ENCODE measurements at places on chromosomes 1 and 21. TPM values are rescaled to one million over a fixed set of nuclear protein-coding genes. Genes with fewer than 3 reads are reported as not detected.

Gene FBXO28
- 26.6 TPM for polyA plus RNA-seq

Gene HPDL
- 0.14 TPM for polyA plus RNA-seq

Gene TNFSF18
- 0.69 TPM for polyA plus RNA-seq

Gene GJB3
- polyA plus RNA-seq = 163 TPM

Gene OR2L13
- not detected for polyA plus RNA-seq

DNA sequence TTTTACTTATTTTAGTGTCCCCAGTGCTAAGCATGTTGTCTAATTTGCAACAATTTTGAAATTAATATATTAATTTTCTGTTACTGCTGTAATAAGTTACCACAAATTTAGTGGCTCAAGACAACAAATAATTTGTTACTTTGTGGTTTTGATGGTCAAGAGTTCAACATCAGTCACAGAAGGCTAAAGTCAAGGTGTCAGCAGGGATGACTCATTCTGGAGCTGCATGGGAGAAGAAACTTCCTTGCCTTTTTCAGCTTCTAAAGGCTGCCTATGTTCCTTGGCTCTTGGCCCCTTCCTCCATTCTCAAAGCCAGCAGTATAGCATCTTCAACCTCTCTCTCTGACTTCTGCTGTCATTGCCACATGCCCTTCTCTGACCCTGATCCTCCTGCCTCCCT is 271.8 kb downstream of the HLX start:
- H3K36me3 ChIP-seq = no peaks in the 10 kb centered on the region
- H3K27ac ChIP-seq = no peak overlapping the region
- no peaks in the 10 kb centered on the region for H3K27me3 ChIP-seq
- H3K4me1 ChIP-seq = no peaks in the 10 kb centered on the region

DNA sequence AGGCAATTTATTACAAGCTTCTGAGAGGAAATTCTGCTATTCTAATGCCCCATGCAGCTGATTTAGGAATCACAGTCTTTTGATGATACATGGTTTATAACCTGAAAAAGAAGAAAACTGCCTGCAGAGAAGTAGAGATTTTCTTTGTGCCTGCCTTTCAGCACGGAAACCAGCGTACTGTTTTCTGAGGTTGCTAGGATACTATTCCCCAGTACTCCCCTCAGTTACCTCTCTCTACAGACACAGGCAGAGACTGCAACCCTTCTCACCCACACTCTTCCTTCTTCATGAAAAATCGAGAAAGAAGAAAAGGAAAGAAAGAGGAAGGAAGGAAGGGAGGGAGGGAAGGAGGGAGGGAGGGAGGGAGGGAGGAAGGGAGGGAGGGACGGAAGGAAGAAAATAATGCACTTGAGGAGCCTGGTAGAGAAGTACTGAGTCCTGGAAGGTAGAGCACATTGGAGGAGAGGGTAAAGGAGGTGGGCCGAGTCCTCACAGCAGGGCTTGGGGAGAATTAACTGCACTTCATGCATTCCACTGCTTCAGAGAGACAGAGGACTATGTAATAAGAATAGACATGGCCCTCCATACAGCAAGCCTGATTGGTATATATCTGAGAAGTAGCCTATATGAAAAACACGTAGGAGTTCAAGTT is 21.9 kb downstream of the RGS2 start:
- H3K27ac ChIP-seq = no peak overlapping the region
- H3K27me3 ChIP-seq = no peaks in the 10 kb centered on the region
- H3K4me1 ChIP-seq = peaks cover 39% of the 10 kb centered on the region
- H3K4me3 ChIP-seq = no peak overlapping the region
- DNase-seq = no peak
- no peaks in the 10 kb centered on the region for H3K36me3 ChIP-seq

GRCh38 chr1:17948594-17948993 is 159.0 kb upstream of the IGSF21 start:
- no peak overlapping the region for H3K27ac ChIP-seq
- no peak overlapping the region for H3K4me3 ChIP-seq
- no peaks in the 10 kb centered on the region for H3K4me1 ChIP-seq
- peaks cover 10% of the 10 kb centered on the region for H3K27me3 ChIP-seq
- H3K36me3 ChIP-seq = no peaks in the 10 kb centered on the region
- DNase-seq = no peak

- no peak overlapping the region for H3K4me3 ChIP-seq
- DNase-seq = no peak
- no peak overlapping the region for H3K27ac ChIP-seq
- H3K4me1 ChIP-seq = no peaks in the 10 kb centered on the region
- no peaks in the 10 kb centered on the region for H3K27me3 ChIP-seq
- no peaks in the 10 kb centered on the region for H3K36me3 ChIP-seq
Observed at GRCh38 chr1:97451944-97452343, 468.9 kb downstream of the DPYD start.

GRCh38 chr1:209672705-209673630 is 2.2 kb upstream of the G0S2 start:
- H3K27me3 ChIP-seq = peaks cover 5% of the 10 kb centered on the region
- H3K4me3 ChIP-seq = no peak overlapping the region
- DNase-seq = no peak
- peaks cover 38% of the 10 kb centered on the region for H3K4me1 ChIP-seq
- H3K36me3 ChIP-seq = no peaks in the 10 kb centered on the region
- peak overlapping the region; percentile 11 for H3K27ac ChIP-seq

DNA sequence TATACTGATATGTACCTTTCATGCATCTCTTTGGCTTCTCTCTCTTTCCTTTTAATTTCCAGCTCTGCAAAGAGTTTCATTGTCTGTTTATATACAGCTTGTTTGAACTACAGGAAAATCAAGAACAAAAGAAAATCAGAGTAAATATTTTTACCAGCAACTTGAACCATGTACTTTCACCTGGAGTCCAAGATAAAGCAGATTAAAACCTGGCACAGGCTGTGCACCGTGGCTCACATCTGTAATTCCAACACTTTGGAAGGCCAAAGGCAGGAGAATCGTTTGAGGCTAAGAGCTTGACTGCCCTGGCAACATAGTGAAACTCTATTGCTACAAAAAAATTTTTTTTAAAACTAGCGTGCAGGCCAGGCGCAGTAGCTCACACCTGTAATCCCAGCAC is 27.6 kb downstream of the DNAJC8 start:
- peaks cover 16% of the 10 kb centered on the region for H3K36me3 ChIP-seq
- H3K4me3 ChIP-seq = no peak overlapping the region
- H3K27ac ChIP-seq = no peak overlapping the region
- H3K4me1 ChIP-seq = no peaks in the 10 kb centered on the region

GRCh38 chr1:217253985-217254384 is 376.9 kb downstream of the GPATCH2 start:
- no peak for DNase-seq
- no peak overlapping the region for H3K27ac ChIP-seq
- H3K4me3 ChIP-seq = no peak overlapping the region
- H3K36me3 ChIP-seq = no peaks in the 10 kb centered on the region

- no peaks in the 10 kb centered on the region for H3K36me3 ChIP-seq
- DNase-seq = peak; percentile 13
- no peak overlapping the region for H3K27ac ChIP-seq
- H3K4me1 ChIP-seq = no peaks in the 10 kb centered on the region
- no peak overlapping the region for H3K4me3 ChIP-seq
- H3K27me3 ChIP-seq = no peaks in the 10 kb centered on the region
Observed at GRCh38 chr1:59215766-59216291, 81.1 kb upstream of the FGGY start.

DNA sequence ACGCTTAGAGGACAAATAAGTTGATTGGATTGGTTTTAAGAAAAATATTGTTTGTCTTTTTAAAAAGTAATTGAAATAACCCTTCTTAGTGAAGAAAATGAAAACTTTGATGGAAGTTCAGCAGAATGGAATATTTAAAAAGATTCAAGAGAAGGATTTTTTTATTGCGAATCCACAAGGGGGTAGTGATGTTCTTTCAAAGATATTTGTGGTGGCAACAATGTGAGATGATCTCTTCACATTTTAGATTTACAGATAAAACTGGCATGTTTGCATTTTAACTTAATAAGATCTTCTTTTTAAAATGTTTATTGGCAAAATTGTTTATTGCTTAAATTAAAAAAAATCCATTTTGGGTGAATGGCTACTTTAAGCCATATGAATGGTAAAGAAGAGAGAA is 8.9 kb downstream of the CAMTA1 start:
- no peak for DNase-seq
- no peak overlapping the region for H3K27ac ChIP-seq
- no peaks in the 10 kb centered on the region for H3K36me3 ChIP-seq
- H3K4me3 ChIP-seq = no peak overlapping the region

GRCh38 chr1:175708787-175709186 is 34.6 kb downstream of the TNR start:
- H3K4me3 ChIP-seq = no peak overlapping the region
- H3K4me1 ChIP-seq = no peaks in the 10 kb centered on the region
- H3K36me3 ChIP-seq = no peaks in the 10 kb centered on the region
- H3K27ac ChIP-seq = no peak overlapping the region
- no peak for DNase-seq

DNA sequence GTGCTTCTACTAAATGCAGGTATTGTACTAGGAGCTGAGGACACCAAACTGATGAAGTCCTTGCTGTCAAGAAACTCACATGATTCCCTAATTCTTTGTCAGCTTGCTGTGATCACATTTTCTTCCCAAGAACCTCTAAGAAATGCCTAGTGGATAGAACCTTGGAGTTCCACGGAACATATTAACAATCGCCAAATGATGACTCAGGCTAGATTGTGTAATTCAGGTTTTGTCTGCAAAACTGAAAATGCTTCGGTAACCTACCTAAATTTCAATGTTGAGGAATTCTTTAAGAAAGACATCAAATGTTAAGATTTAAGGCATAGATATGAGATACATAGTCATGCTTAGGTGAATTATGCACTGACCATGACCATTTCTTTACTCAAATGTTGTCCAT is 1.7 kb upstream of the GADD45A start:
- peak overlapping the region; percentile 99 for H3K27ac ChIP-seq
- peaks cover 46% of the 10 kb centered on the region for H3K4me1 ChIP-seq
- no peaks in the 10 kb centered on the region for H3K27me3 ChIP-seq
- no peak for DNase-seq
- peak overlapping the region; percentile 81 for H3K4me3 ChIP-seq

- H3K27me3 ChIP-seq = no peaks in the 10 kb centered on the region
- H3K4me1 ChIP-seq = no peaks in the 10 kb centered on the region
- H3K4me3 ChIP-seq = no peak overlapping the region
- peaks cover 10% of the 10 kb centered on the region for H3K36me3 ChIP-seq
Observed at GRCh38 chr1:109579491-109579890, 31.1 kb downstream of the GNAI3 start.

DNA sequence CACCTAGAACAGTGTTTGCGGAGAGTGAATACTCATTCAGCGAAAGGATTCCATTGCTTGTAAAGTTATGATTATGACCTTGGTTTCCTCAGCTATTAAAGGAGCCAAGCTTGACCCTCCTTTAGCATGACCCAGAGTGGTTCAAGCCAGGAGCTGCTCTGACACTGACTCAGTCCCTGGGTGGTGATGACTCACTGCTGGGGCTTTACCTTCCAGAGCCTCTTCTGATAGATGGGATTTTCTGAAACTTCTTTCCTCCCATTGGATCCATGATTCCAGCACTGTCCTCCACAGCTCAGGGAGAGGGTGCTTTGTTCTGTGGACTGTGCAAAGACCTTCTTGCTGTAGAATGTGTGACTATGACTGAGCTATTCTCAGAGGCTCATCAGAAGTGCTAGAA is 77.4 kb downstream of the S1PR1 start:
- H3K27ac ChIP-seq = no peak overlapping the region
- H3K36me3 ChIP-seq = no peaks in the 10 kb centered on the region
- H3K4me1 ChIP-seq = peaks cover 6% of the 10 kb centered on the region
- H3K27me3 ChIP-seq = peaks cover 22% of the 10 kb centered on the region
- no peak for DNase-seq

- peaks cover 23% of the 10 kb centered on the region for H3K4me1 ChIP-seq
- DNase-seq = no peak
- H3K4me3 ChIP-seq = no peak overlapping the region
- no peak overlapping the region for H3K27ac ChIP-seq
- no peaks in the 10 kb centered on the region for H3K36me3 ChIP-seq
- no peaks in the 10 kb centered on the region for H3K27me3 ChIP-seq
Observed at GRCh38 chr1:218886101-218886871, 287.4 kb upstream of the LYPLAL1 start.

GRCh38 chr1:36829961-36830360 is 204.4 kb downstream of the GRIK3 start:
- H3K4me1 ChIP-seq = no peaks in the 10 kb centered on the region
- H3K27ac ChIP-seq = no peak overlapping the region
- no peak overlapping the region for H3K4me3 ChIP-seq
- no peaks in the 10 kb centered on the region for H3K27me3 ChIP-seq
- no peaks in the 10 kb centered on the region for H3K36me3 ChIP-seq
- DNase-seq = no peak

DNA sequence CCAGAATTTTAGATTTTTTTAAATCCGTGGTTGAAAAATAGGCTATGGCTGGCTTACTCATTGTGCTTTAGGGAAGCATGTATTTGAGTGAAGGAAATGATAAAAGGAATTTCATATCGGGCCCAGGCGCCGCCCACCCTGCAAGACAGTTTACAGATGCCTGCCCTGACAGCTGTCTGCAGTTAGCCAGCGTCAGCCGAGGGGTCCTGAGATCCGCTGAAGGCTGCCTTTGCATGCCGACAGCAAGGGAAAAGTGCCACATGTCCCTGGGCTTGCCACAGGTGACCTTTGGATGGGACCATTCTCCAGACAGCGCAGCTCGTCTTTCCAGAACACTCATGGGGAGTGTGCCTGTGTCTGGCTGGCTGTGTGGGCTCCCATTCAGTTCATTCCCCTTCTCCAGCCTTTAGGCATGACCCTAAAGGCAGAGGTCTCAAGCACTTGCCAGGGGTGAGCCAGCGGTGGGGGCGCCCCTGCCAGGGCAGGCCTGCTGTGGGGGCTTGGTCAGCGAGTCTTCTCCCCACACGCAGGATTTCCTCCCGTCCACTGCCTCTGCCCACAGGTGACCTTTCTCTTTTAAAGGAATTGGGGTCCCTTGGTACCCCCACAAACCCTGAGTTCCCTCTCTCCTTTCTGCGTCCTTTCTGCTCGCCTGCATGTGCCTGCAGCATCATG is 46.1 kb upstream of the TRAPPC10 start:
- H3K27me3 ChIP-seq = no peaks in the 10 kb centered on the region
- H3K4me3 ChIP-seq = no peak overlapping the region
- no peak for DNase-seq

- no peak for DNase-seq
- no peak overlapping the region for H3K4me3 ChIP-seq
- peaks cover 12% of the 10 kb centered on the region for H3K36me3 ChIP-seq
- H3K27me3 ChIP-seq = no peaks in the 10 kb centered on the region
- no peak overlapping the region for H3K27ac ChIP-seq
Observed at GRCh38 chr1:201140941-201141260, 13.4 kb downstream of the TMEM9 start.

DNA sequence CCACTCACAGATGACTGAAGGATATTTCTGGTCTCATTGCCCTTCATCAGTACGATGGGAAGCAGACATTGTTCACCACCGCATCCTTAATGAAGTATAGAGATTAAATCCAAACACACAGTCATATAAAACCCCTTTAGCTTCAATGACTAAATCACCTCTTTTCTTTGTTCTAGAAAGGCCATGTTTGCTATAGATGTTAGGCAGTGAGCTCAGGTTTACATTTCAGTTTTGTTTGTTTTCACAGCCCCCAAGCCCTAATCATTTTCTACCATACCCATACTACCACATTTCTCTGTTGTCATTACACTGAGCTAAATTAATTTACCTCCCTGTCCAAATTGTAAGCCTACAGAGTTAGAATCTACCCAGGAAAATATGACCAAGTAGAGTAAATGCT is 385.1 kb downstream of the NTNG1 start:
- H3K4me1 ChIP-seq = peaks cover 17% of the 10 kb centered on the region
- no peaks in the 10 kb centered on the region for H3K27me3 ChIP-seq
- no peak overlapping the region for H3K27ac ChIP-seq
- DNase-seq = no peak
- H3K4me3 ChIP-seq = no peak overlapping the region
- no peaks in the 10 kb centered on the region for H3K36me3 ChIP-seq

GRCh38 chr21:41170859-41171609 is 3.1 kb downstream of the BACE2 start:
- DNase-seq = no peak
- H3K4me1 ChIP-seq = peaks cover 28% of the 10 kb centered on the region
- no peaks in the 10 kb centered on the region for H3K27me3 ChIP-seq
